ENCODE measurements at places on chromosomes 2 and 18.

DNA sequence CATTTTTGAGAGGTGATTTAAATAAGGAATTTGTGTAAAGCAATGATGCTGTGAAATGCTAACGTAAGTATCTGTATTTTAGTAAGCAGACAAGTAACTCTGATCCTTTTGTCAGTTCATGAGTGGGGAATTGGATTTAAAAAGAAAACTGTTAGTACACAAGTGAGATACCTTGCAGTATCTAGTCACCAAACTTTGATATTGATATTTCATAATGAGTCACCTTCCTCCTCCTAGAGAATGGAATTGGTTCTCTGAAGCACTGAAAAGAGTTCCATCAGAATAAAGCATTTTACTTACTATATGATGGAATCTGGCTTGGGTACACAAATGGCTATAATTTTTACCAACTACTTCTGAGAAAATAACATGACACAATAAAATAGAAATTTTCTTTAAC lies 232.2 kb downstream of the ZNF804A start:
- no peak for DNase-seq

- no peak for DNase-seq
Measured at GRCh38 chr2:3146175-3146574, 231.4 kb downstream of the EIPR1 start.

GRCh38 chr2:117085737-117086136 lies 728.8 kb upstream of the DDX18 start:
- DNase-seq, result no peak

- no peak for DNase-seq
Measured at GRCh38 chr2:71224457-71224856, 2.4 kb downstream of the PAIP2B start.

DNA sequence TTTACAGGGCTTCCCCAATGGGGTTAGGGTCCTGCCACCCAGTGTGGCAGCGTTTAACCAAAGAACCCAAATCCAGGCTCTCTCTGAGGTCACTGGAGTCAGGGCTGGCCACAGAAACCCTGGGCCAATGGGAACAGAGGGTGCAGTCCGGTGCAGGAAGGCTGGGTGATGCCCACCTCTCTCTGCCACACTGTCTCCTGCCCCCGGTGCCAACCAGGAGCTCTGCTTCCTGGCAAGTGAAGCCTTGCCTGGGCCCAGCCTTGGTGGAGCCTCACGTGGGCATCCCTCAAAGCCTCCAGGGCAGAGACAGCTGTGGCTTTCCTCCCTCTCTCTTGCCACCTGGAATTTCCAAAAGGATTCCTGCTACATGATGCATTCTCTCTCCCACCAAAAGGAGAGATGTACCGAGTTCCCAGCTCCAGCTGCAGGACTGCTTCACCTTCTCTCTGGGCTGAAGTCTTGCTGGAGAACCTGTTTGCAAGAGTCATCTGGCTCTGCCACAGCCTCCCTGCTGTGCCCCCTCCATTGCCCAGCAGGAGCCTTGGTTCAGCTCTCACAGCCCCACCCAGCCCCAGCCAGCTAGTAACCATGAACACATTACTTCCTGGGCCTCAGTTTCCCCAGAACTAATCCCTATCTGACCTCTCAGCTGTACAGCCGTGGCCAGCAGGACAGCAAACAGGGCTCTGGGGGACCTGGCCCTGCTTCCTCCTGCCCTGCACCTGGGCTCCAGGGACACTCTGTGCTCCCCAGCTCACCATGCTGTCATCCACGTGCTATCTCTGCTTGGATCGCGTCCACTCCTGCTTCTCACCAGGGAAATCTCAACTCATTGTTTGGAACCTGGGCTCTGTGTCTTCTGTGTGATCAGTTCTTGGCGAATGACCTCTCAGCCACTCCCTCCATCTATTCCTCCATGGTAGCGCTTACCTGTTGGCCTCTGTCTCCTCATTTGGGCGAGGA lies 43.4 kb downstream of the KCNF1 start:
- no peak for DNase-seq

GRCh38 chr2:54546923-54547720 lies 91.0 kb downstream of the SPTBN1 start:
- DNase-seq, result no peak

- DNase-seq, result no peak
Measured at GRCh38 chr18:24009651-24010333, 4.8 kb upstream of the TTC39C start.

DNA sequence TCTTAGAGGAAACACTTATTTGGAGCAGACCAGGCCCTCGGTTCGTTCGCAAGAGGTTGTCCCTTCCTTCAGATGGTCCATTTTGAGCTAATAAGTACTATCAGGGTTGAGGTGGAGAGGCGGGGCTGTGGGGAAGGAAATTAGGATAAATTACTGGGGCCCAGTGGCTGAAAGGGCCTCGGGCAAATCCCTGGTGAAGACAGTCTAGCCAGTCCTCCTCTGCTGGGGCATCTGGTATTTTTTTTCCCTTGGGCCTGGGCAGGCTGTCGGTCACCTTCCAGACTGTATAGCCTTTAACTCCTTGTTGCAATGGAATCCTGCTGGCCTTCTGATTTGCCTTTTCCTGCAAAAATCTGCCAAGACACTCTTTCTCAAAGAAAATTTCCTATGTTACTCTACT lies 1.7 kb upstream of the MYO3B start:
- no peak for DNase-seq

DNA sequence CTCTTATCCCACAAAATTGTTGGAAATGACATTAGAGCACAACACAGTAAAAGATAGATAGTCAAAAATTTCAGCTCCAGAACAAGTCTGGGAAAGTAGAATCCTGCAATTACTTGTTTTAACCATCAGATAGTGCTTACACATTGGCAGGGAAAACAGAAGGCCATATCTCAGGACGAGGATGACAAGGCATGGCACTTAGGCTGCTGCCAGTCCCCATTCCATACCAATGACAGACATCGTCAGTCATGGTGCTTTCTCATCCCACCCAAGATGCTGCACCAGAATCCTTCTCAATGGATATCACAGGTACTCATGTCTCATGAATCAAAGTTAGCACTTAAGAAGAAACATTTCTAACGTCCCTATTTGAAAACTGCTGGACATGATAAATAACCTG lies 187.3 kb downstream of the NCKAP5 start:
- no peak for DNase-seq

GRCh38 chr18:74389171-74389927 lies 67.8 kb downstream of the DIPK1C start:
- no peak for DNase-seq

- DNase-seq, result no peak
Measured at GRCh38 chr18:44541159-44541558, 139.5 kb upstream of the SETBP1 start.

DNA sequence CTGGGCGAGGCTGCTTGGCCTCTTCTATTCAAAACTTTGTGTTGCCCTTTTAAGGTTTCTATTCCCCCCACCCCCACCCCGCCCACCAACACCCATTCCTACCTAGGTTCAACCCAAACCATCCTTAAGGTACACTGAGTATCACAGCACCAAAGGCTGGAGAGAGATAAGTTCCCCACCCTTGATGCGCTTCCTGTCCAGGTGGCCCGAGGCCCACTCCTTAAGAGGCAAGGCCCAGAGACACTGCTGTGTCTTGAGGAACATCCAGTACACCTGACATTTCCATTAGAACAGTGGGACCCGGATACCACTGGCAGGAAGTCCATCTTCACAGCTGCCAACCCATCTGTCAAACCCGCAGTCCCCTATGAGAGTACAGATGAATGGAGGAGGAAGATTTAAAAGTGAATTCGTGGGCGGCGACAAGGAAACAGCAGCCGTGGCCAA lies 277 bp upstream of the INPP1 start:
- no peak for DNase-seq

DNA sequence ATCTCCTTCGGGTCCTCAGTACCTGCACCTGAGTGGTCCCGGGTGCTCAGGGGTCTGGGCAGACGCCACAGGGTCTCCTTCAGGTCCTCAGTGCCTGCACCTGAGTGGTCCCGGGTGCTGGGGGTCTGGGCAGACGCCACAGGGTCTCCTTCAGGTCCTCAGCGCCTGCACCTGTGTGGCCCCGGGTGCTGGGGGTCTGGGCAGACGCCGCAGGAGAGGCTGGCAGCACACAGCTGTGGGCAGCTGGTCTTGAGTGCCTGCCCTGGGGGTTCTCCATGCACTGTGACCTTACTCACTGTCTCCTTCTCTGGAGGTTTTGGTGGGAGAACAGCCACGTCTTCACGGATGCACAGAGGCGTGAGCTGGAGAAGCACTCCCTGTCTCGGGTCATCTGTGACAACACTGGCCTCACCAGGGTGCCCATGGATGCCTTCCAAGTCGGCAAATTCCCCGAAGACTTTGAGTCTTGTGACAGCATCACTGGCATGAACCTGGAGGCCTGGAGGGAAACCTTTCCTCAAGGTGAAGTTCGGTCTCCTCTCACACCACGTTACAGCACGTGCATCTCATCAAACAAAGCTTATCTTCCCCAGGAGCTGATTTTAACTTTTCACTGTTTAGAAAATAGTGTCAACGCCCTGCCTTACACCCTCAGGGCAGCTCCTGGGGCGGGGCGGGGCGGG lies 82.6 kb downstream of the TPO start:
- no peak for DNase-seq

DNA sequence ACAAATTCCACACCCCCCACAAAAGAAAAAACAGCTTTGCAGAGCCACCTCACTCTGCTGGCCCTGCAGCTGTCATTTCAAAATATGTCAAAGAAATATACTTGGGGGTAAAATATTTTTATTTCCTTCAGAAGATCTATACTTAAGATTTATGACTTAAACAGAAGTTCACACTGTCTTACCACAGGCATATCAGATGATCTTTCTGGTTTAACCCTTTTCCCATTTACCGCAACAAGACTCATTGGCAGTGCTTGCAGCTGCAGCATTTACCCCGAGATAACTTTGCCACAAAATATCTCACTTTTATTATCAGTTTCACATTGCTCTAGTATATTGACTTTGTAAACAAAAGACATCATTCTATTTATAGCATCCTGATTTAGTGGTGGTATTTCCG lies 21.6 kb upstream of the SLC35G4 start:
- DNase-seq, result no peak

- DNase-seq, result no peak
Measured at GRCh38 chr2:160044728-160045127, 17.7 kb downstream of the PLA2R1 start.

GRCh38 chr2:10495311-10495987 lies 47.3 kb upstream of the ODC1 start:
- DNase-seq, result no peak

- no peak for DNase-seq
Measured at GRCh38 chr2:72788756-72789155, 37.1 kb downstream of the EXOC6B start.

GRCh38 chr18:5619376-5619775 lies 75.6 kb upstream of the EPB41L3 start:
- DNase-seq, result no peak

GRCh38 chr2:239802185-239802649 lies 222.9 kb downstream of the NDUFA10 start:
- DNase-seq, result no peak

DNA sequence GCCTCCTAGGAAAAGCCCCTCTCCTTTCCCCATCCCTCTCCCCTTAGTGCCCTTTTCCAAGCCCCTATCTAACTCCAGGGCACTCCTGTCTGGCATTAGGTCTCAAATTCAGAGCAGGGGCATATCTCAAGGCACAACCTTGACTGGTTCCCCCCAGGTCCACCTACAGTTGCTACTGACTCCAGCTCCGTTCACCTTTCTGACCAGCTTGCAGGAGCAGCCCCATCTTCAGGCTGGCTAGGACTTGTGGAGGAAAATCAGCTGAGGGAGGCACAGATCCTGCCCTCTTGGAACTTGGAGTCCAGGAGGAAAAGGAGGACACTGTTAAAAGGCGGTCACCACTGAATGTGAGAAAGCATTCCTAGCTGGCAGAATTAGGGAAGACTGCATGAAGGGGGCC lies 152.4 kb downstream of the ZFP36L2 start:
- DNase-seq, result no peak

- no peak for DNase-seq
Measured at GRCh38 chr2:233831011-233831721, 23.2 kb downstream of the HJURP start.

GRCh38 chr18:76544511-76545345 lies 49.7 kb upstream of the ZNF516 start:
- no peak for DNase-seq

DNA sequence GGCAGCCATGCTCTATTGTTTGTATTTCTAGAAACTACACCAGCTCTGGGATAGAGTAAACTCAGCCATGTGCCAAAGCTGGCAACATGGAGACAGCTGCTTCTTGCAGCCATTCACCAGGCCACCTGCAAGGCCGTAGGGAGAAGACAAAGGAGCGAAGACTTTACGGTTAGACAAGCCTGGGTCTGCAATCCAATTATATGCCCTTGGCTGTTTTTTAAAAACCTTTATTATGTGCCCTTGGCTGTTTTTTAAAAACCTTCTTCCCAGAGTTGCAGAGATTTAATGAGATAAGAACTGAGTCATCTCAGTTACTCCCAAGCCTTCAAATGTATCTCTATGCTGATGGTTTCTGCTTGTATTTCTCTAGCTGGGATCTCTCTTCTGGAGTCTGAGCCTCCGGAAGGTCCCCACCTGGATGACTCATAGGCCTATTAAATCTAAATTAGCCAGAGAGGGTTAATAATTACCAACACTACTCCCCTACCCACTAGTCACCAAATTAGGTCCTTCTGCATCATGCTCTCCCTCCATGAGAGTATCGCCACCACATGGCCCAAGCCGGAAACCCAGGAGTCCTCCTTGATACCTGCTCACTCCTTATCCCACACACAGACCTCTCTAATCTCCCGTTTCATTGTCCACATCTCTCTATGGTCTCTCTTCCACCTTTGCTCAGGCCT lies 17.5 kb upstream of the DPP4 start:
- DNase-seq, result no peak

DNA sequence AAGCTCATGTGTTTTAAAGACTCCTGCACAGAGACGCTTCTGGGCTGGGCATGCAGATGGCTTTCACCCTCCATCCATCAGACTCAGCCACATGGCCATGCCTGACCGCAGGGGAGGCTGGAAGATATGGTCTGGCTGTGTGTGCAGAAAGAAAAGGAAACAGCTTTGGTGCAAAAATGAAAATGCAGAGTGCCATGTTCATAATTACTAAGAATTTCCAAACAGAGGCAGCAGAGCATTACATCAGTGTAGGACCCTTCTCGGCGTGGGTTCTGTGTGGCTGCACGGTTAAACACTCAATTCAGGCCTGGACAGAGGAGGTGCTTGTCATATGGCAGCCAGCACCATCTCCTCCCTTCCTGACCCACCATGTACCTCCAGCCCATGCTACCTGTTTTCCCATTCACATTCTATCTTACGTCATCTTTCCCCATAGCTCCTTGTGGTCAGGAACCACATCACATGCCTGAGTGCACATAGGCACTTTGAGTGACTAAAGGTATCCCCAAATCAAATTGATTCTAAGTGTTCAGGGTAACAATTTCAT lies 200.3 kb upstream of the ID2 start:
- DNase-seq, result no peak

DNA sequence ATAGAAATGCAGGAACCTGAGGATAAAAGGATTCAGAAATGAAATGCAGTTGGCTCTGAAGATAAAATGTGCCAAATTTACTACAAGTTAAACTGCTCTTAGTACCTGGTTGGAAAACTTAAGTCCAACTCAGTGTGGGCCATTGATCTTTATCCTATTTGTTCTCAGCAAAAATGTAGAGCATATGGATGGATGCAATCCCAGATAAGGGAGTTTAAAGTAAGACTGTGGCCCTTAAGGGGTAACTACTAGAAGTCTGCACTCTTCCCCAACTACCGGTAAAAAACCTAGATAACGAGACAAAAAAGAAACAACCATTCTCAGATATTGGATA lies 63.9 kb downstream of the MDH1 start:
- no peak for DNase-seq

GRCh38 chr2:163574309-163574708 lies 161.5 kb downstream of the FIGN start:
- no peak for DNase-seq

All from hypothalamus (tissue), 51 donors.